ENCODE measurements at places on chromosomes 6 and 20.

DNA sequence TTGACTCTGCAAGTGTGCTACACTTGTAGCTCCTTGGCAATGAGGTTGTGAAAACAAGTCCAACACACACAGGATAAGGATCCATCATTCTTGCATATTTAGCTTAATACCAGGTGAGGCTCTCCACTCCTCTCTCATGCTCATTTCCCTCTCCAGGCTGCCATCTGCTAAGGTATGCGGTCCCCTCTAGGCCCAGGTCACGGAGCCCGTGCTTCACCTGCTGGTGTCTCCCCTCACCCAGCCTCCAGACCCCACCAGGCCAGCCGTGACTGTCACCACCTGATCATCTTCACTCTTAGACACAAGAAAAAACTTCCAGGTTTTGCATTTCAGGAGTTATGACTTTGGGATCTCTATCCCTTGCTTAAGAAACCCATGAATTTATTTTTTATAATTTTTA, 14.2 kb upstream of the NCR2 start:
- no peak for DNase-seq

- DNase-seq = no peak
These were observed 91.8 kb downstream of the REPS1 start for GRCh38 chr6:138896104-138896756.

DNA sequence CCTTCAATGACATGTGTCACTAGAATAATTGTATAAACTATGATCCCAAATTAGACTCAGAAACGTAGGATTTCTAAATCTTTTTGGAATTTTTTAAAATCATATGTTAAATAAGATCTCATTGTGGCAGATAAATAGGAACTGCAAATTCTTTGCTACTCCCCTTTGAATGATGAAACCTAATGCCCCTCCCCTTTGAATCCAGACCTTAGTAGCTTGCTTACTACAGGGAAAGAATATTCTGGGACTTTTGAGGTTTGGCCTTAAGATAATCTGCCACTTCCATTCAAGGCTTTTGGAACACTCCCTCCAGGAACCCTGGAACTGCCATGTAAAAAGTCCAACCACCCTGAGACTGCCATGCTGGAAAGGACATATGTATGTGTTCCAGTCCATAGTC, 7.1 kb downstream of the TDP2 start:
- DNase-seq = no peak

DNA sequence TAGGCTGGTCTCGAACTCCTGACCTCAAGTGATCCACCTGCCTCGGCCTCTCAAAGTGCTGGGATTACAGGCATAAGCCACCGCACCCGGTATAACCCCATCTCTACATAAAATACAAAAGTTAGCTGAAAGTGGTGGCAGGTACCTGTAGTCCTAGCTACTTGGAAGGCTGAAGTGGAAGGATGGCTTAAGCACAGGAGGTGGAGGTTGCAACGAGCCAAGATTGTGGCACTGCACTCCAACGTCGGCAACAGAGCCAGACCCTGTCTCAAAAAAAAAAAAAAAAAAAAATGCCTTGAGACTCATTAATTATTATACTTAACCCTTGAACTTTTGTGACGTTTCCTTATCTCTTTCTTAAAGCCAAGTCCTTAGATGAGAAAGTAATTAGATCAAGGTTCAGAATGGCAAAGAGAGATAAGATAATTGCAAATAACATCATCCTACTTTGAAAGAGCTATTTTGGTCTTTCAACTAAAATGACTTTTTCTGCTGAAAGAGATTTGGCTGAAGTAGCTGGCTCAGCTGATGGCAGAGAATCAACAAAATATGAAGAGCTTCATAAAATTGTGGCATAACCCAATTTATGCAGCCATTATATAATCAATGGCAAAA, 4.7 kb upstream of the SHLD1 start:
- DNase-seq = no peak

DNA sequence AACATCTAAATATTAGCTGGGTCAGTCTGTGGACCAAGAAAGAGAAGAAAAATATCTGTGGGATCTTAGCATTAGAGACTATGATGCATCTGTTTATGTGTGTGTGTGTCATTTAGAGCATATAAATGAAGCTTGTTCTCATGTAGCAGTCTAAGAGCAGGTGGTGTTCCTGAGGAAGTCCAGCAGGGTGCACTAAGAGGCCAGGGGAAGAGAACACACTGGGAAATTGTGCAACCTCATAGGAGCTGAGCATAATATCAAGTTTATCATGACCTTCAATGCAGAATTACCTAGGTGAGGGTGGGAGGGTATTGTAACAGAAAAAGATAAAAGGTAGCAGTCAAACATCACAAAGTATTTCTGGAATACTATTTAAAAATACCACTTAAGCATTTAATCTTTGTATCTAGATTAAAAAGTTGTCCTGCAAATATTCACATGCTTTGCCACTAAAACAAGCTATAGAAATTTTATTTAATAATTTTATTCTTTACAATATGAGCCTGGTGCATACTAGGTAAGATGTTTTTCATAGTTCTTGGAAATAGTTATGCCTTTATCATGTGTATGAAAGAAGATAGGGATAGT, 80.5 kb downstream of the SMPDL3A start:
- DNase-seq = no peak

DNA sequence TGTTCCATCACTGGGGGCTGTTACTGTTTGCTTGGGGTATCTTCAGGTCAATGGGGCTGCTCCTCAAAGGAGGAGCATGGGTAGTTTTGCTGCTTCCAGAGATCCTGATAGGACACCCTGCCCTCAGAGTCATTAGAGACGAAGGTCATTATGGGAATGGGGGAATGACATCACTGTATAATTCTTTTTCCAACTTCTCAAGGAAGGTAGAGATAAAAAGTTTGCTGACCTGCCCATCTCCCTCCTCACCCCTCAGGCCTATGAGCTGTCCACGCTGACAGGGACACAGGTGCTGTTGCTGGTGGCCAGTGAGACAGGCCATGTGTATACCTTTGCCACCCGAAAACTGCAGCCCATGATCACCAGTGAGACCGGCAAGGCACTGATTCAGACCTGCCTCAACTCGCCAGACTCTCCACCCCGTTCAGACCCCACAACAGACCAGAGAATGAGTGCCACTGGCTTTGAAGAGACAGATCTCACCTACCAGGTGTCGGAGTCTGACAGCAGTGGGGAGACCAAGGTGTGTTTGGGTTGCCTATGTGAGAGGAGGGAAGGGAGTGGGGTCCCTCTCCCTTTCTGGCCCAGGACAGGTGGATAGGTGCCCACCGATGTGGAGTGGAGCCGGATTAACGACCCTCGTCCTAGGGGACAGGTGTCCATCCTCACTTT, 2.7 kb downstream of the SRF start:
- no peak for DNase-seq

Data from stimulated activated CD8-positive, alpha-beta memory T cell treated with anti-CD3 and anti-CD28 coated beads, Interleukin-15, amount 100 ng/mL, for 1 hour (primary cell).